ENCODE measurements at places on chromosomes 12 and 14.
A peak's percentile ranks its signal among the peaks of the same experiment; 100 is the strongest.

GRCh38 chr14:68691031-68691791 is 101.7 kb downstream of the ZFP36L1 start:
- DNase-seq: peak; percentile 79

DNA sequence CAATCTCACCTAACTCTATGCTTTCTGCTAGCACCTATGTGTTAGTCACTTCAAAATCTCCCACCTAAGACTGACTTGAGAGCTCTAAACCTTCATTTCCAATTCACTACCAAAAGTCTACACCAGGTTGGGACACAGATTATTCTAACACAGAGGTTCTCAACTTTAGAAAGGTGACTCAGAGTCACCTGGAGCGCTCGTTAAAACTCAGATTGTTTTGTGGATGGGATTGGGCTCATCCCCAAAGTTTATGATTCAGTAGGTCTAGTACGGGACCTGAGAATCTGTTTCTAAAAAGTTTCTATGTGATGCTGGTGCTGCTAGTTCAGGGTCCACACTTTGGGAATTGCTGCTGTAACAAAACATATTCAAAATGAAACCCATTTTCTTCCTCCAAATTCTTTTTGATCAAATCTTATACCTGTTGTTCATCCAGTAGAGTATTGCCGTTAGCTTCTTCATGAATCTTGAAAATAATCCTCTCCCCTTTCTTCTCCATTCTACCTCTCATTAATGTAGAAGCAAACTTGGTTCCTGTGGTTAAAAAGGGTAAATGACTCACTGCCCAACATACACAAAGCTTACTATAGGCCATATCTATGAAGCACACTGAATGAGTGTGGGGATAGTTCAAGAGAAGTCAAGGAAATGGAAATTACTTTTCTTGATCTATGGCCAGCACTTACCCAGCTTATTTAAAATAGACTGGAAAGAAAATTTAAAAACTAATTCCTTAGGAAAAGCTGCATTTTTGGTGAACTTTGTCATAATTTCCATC is 206.7 kb downstream of the KIF21A start:
- DNase-seq: no peak

- no peak for DNase-seq
Measured at GRCh38 chr14:55578511-55578910, 1.5 kb upstream of the KTN1 start.

GRCh38 chr14:29584992-29585391 is 342.7 kb downstream of the PRKD1 start:
- peak; percentile 75 for DNase-seq

Measured in Ammon's horn (tissue), 1 donor.